T-helper 2 cell (primary cell): ENCODE measurements at places on chromosomes 11 and 22.

- DNase-seq, result no peak
Measured at GRCh38 chr11:66299186-66299585, 7.5 kb downstream of the TMEM151A start.

DNA sequence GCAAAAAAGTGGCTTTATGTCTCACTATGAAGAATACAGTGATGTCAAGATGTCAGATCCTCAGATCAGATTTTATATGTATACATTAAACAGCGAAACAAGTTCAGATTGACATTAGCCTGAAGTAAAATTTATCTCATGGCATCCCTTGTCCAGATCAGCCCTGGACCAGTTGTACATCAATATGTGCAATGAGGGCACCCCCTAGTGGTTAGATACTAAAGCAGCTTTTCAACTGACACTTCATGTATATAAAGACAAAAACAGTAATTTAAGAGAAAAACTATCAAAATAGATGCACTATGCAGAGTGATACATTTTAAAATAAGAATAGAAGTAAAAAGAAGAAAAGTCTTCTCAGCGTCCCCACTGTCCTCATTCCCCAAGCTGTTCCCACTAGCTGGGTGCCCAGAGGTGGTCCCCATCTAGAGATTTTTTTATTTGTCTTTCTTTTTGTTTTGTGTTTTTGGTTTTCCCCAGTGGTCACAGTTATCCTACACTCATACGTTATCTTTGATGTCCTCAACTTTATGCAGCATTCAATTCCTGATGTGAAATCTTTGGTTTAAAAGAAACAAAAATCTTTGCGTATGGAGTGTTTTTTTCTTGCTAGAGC, 2193.4 kb upstream of the RAG2 start:
- DNase-seq, result no peak

GRCh38 chr11:99177446-99177845, 156.7 kb downstream of the CNTN5 start:
- DNase-seq, result no peak

GRCh38 chr11:74896311-74896710, 52.6 kb downstream of the XRRA1 start:
- no peak for DNase-seq

GRCh38 chr11:102934735-102935134, 20.8 kb downstream of the MMP13 start:
- DNase-seq, result no peak

DNA sequence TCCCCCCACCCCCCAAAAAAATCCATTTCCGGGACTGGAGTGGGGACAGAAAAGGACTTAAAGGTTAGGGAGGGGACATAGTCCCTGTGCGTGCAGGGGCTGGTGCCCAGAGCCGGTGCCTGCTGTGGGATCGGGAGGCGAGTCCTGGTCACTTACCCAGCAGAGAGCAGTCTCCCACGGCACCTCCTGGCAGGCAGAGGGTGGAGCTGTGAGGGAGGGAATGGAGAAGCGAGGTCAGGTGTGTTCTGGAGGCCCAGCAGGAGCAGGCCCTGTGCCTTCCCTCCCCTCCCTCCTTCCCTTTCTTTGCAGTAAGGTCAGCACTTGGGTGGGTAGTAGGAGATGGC, 28.4 kb downstream of the SHANK3 start:
- DNase-seq, result no peak

DNA sequence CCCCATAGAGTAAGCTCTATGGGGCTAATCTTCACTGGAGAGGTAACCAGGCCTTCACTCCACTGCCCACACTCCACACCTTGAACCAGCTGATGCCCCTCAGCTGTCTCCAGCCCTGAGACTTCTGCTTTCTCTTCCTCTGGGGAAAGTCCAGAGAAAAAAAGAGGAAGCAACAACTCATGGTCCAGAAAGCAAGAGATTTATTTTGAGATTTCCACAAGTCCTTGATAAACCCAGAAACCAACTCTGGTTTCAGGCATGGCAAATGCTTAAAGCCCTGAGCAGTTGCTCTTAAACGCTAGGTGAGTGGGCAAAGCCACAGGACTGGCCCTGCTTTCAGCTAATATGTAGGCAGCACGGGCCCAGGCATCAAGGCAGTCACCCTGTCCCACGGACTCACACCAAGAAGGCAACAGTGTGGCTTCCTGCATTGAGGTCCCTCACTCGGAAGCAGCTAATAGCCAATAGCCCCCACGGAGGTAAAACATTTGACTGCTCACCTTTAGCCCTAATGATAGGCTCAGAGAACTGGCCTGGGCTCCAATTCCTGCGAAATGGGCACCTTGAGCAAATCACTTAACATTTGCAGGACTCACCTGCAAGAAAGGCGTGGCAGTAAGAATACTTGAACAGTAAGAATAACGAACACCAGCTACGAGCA, 4.3 kb downstream of the CYB561A3 start:
- no peak for DNase-seq

DNA sequence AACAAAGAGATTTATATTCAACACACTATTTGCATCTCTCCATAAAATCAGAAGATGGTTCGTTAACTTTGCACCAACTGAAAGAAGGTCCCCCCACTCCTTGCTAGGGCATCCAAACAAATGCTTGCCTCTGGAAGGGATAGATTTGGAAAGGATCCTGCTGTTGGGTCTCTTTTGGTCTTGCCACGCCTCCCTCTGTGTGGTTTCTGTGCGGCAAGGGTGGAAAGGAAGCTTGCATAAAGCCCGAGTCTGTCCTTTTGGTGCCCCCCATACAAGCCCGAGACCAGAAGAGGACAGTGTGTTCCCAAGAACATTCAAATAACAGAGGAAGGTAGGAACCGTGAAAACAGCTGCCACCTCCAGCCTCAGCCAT, 15.1 kb downstream of the SCGB1A1 start:
- no peak for DNase-seq

GRCh38 chr22:40383905-40384304, 13.5 kb downstream of the SGSM3 start:
- no peak for DNase-seq

DNA sequence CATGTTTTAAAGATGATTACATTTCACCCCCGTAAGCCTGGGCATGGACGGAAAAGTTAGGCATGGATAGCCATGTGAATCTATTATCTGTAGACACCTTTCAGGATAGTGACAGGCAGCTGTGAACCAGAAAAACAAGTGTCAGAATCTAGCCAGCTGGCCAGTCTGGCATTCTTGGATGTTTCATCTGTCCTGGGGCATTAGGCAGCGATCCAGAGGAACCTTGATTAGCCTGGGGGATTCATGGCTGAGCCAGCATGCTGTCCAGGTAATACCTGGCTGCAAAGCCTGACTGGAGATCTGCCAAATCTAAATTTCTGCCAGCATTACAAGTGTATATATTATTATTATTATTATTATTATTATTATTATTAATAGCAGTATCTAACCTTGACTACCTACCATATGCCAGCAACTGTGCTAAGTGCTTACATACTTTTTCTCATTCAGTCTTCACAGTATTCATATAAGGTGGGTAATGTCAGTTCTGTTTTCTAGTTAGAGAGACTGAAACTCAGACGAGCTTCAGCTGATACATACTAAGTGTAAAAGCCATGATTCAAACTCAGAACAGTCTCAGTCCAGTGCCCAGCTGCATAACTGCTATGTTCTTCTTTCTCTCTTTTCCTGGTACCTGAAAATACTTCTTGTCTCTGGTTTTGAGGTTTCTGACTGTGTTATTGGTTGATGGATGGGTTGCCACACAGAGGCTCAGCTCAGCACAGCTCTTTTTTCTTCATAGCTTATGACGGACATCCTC, 12.8 kb downstream of the BMAL1 start:
- DNase-seq, result no peak

- DNase-seq, result no peak
Measured at GRCh38 chr11:119664063-119664572, 64.9 kb downstream of the NECTIN1 start.

- no peak for DNase-seq
Measured at GRCh38 chr11:129223260-129223659, 31.1 kb upstream of the ARHGAP32 start.

GRCh38 chr11:19957294-19957943, 202.9 kb downstream of the DBX1 start:
- no peak for DNase-seq

DNA sequence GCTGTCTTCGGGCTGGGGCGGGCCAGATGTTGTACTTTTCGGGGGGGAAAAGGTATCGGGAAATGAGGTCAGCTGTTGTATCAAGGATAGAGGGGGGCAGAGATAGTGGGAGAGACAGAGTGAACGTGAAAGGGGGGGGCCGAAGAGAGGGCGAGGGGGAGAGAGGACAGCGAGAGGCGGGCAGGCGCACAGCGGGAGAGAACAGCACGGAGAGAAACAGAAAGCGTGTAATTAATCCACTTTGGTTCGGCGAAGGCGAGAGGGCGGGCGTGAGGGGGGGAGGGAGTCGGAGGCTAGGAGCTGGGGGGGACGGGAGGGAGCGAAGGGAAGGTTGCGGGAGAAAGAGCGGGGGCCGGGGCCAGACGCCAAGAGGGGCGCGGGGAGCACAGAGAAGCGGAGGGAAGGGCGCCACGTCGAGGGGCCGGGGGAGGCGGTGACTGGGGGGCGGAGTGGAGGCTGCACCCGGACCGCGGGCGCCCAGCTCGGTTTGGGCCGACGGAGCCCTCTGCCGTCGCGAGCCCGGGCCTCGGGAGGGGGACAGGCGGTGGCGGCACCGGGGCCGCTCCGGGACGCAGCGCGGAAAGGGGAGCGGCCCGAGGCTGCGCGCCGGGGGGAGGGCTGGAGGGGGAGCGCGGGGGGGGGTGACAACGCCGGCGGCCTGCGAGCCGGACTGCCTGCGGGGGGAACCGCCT, 612 bp downstream of the IGF2 start:
- no peak for DNase-seq

DNA sequence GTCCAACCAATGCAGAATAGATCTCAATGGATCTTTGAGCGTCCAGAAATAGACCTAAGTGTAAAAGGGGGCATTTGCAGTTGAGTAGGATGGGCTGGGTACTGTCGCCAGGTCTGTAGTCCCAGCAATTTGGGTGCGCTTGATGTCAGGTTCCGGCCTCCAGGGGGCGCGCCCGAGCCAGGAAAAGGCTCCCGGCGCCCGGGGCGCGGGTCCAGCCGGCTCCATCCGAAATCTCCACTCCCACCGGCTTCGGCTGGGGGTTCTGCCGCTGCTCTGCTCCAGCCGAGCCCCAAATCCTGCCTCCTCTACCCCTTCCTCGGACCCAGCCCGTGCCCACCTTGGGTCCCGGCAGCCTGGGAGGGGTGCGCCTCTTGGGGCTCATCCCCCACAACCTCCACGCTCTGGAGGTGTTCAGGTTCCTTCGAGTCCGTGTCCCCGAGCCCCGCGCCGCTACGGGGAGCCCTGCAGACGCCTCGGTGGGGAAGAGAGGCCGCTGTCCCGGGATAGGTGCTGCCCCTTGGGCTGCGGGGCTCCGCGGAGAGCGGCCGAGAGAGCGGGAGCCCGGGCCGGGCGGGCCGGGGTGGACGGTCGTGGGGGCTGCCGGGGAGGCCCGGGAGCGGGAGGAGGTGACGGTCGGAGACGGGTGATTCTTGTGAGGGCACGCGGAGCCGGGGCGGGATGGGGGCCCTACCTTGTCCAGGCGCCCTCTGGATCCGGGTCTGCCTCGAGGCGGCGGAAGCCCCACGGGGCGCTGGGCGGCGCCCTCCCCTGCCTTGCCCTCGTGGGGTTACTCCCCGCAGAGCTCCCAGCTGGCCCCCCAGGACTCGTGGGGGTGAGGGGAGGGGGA, 13.0 kb upstream of the CYB5R3 start:
- peak; percentile 61 for DNase-seq

DNA sequence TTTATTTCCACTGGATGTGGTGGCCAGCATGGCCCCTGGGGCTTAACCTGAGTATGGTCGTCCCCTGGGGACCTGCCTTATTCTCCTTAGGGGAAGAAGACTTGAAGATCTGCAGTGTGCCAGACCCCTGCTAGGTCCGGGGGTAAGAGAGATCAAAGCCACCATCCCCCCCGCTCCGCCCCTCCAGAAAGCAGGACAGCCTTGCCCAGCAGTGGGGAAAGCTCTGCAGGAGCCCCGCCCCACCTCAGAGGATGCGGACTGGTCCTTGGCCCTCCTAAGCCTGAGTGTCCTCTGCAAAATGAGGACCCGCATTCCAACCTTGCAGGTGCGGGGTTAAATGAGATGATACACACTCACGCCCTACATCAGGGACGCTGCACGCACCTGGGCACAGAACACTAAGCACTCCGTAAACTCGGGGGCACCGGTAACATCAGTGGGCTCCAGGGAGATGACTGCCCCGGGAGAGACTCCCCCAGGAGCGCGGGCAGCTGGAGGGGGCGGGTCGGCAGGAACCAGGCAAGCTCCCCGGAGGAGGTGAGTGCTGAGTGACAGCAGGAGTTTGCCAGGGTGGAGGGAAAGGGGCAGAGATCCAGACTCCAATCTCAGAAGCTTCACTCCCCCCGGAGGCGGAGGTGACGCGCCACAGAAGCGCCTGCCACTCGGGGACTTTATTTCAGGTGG, 564 bp upstream of the ANO1 start:
- DNase-seq, result no peak

GRCh38 chr11:89495951-89496350, 4.8 kb upstream of the NOX4 start:
- no peak for DNase-seq

GRCh38 chr11:101456812-101457211, 127.0 kb downstream of the TRPC6 start:
- DNase-seq, result no peak

DNA sequence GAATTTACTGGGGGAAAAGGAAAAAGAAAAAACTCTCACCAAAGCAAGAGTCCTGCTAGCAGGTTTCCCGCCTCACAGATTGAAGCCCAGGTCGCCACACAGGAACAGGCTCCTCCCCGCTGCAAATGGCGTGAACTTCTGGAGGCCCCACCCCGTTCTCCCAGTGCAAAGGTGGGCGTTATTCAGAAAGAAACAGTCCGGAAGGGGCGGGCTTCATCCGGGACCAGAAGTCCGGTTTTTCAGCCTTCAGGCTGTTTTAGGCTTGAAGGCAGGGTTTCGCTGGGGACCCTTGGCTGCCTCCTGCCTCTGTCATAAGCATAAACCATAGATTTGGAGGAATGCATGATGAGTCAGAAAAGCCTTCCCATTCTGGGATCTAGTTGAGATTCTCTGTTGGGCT, 148.3 kb upstream of the POU2AF2 start:
- DNase-seq, result no peak

GRCh38 chr11:13357232-13357631, 79.6 kb downstream of the BMAL1 start:
- no peak for DNase-seq

- DNase-seq, result no peak
Measured at GRCh38 chr11:93117565-93117964, 80.2 kb downstream of the SLC36A4 start.

DNA sequence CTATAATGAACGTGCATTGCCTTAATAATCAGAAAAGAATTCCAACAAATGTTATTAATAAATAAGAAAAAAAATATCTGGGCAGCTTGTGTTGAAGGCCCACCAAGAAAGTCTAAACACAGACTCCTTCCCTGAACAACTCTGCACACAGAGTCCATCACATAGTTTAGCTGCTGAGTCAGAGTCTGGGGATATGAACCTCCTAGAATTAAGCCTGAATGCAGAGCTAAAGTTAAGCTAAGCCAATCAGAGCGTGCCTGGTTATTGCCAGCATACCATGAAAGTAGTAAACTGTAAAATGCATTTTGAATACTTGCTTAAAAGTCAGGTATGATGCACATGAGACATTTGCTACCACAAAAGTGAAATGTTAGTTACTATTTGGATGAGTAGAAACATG, 25.6 kb upstream of the TENM4 start:
- no peak for DNase-seq
